ENCODE measurements at places on chromosomes 2 and 18.

GRCh38 chr18:8620845-8621244, 11.6 kb downstream of the RAB12 start:
- DNase-seq = no peak

DNA sequence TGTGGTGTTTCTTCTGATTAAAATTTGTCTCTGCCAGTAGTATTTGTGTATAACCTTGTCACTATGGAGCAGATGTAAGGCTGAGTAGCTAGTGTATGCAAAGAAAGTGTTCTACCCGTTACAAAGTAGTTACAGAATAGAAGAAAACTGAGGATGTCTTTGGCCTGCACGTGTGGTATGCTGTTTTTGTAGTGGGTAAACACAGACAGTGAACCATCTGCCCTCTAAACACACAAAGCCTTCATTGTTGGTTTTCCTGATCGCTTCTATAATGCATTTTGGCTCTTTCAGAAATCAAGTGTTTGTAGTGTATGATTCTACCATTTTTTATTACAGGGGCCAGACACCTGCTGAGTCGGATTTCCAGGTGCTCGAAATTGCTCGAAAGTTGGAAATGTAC, 61.5 kb downstream of the FARP2 start:
- DNase-seq = no peak

GRCh38 chr2:167613471-167613870, 633.9 kb downstream of the STK39 start:
- DNase-seq = no peak

GRCh38 chr2:198279026-198279425, 474.6 kb downstream of the PLCL1 start:
- no peak for DNase-seq

DNA sequence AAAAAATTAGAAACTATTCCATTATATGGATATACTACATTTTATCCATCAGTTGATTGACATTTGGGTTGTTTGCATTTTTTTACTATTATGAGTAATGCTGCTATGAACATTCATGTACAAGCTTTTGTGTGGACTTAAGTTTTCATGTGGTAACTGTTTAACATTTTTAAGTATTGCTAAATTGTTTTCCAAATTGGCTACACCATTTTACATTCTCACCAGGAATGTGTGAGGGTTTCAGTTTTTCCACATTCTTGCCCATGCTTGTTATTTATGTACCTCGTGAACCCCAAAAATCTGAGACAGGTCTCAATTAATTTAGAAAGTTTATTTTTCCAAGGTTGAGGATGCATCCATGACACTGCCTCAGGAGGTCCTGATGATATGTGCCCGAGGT, 3.1 kb upstream of the TXNL4A start:
- DNase-seq = no peak

- no peak for DNase-seq
Measured at GRCh38 chr2:155424518-155424917, 726.0 kb downstream of the KCNJ3 start.

GRCh38 chr18:2979129-2979528, 33.8 kb downstream of the LPIN2 start:
- no peak for DNase-seq

GRCh38 chr2:191265311-191266170, 20.3 kb downstream of the MYO1B start:
- no peak for DNase-seq

- no peak for DNase-seq
Measured at GRCh38 chr2:142707318-142707717, 170.1 kb upstream of the KYNU start.

GRCh38 chr18:79394534-79395307, 1.0 kb upstream of the NFATC1 start:
- no peak for DNase-seq

GRCh38 chr2:8234253-8234652, 447.6 kb upstream of the ID2 start:
- DNase-seq = no peak

- no peak for DNase-seq
Measured at GRCh38 chr2:155203178-155203577, 504.7 kb downstream of the KCNJ3 start.

- DNase-seq = no peak
Measured at GRCh38 chr2:219087361-219087760, 26.6 kb upstream of the IHH start.

- no peak for DNase-seq
Measured at GRCh38 chr18:13362607-13363006, 144.0 kb downstream of the LDLRAD4 start.

GRCh38 chr2:32495139-32495538, 132.7 kb upstream of the TTC27 start:
- no peak for DNase-seq

GRCh38 chr2:162475661-162476060, 131.7 kb downstream of the GCA start:
- DNase-seq = no peak

DNA sequence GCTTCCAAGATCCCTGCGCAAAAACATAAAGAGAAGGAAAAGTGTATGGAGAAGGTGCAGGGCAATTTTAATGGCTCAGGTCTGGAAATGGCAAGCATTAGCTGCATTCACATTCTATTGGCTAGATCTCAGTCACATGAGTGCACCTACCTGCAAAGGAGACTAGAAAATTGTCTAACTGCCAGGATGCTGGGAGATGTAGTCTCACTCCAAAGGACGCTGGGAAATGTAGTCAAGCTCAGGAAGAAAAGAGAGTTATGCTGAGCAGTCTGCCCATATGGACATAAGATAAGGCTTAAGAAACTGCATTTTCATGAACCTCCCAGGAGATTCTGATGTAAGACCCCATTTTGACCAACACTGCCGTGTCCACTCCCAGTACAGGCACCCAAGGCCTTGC, 9.5 kb upstream of the KLHL29 start:
- no peak for DNase-seq

DNA sequence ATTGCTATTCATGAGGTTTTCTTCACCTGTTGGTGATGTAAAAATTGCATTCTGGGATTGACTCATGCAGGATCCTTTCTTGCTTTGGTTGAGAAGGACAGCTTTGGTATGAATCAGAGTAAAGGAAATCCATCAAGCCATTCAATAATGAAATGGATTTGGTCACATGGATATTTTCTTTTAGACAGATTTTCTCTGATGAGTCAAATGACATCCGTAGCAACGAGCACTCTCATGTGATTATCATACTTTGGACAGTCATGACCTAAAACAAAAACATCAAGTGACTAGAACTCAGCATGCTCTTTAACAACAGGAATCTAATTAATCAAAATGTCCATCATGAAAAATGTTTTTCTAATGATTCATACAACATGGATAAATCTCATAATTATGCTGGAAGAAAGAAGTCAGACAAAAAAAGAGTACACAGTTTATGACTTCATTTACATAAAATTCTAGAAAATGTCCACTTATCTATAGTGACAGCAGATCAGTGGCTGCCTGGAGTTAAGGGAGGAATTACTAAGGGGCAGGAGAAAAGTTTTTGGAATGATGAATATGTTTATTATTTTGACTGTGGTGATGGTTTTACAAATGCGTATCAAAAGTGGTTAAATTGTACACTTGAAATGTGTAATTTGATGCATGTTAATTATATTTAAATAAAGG, 30.7 kb downstream of the TRAK2 start:
- no peak for DNase-seq

DNA sequence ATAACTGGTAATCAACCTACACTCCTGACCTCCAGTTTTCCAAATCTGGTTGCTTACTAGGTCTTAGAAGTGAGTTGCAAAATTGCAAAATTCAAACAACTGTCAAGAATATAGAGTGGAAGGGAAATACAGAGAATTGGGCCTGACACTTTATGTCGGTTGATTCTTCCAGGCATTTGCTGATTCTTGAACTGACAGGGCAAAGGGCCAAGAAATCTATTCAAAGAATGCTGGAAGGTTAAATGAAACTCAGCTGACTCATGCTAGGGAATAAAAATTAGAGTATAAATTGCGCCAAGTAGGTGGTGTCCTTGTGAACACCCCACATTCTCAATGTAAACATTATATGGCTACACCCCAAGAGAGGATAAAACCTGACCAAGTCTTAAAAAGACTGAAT, 21.5 kb upstream of the ZSCAN30 start:
- DNase-seq = no peak

DNA sequence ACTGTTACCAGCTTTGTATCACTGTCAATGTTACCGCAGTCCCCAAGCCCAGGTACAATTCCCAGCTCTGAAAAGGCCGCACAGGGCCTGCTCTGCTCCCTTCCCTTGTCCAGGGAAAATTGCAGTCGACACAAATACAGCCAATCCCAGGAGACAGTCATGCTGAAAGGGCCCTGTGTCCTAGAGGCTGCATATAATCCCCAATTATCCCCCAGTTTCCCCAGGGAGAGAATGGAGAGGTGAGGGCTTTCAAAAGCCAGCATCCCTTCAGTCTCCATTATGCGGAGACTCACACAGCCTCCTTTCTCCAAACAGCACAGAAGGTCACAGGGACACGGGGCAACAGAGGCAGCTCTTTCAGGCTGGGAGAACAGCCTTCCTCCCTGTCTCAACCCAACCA, 17.1 kb upstream of the CTIF start:
- no peak for DNase-seq

GRCh38 chr2:17517481-17518211, 594 bp downstream of the RAD51AP2 start:
- DNase-seq = no peak

DNA sequence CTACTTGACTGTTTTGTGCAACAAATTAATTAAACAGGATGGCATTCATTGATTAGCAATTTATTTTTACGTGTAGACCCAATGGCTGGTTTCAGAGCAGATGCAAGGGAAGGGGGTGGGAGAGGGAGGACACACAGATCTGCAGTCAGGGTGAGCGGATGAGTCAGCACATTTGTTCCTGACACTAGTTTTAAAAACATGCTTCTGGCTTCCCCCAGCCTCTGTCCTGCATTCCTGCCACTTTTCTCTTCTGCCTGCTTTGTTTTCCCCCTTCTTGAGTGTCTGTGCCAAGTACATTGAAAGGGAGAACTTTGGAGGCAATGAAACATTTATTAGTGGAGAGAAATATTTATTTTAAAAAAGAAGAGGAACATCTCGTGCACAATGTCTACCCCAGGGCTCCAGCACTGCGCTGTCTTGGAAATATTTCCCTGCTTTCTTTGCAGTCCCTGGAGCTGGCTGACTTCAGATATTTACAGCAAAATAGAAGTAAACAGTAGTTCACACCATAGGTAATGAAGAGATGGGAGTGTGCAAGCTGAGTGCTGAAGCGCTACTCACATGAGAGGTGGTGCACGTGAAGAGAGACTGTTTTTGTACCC, 52.2 kb downstream of the NRP2 start:
- DNase-seq = no peak

- no peak for DNase-seq
Measured at GRCh38 chr2:18154259-18154658, 275.8 kb downstream of the KCNS3 start.

DNA sequence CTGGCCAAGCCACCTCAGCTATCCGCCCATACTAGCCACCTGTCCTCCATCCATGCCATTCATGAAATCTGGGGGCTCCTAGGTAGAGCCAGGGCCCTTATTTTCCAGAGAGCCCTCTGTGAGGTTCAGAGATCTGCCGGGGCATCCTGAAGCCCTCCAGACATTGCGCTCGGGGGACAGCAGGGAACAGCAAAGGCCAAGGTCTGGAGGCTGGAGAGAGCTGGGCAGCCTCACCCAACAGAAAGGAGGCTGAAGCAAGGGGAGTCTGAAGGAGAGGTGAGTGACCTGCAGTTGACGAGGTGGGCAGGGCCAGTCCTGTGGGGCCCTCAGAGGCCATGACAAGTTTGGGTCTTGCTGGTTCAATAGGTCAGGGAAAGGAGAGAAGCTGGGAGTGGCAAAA, 8.6 kb upstream of the DES start:
- no peak for DNase-seq

GRCh38 chr2:41965909-41966295, 81.9 kb upstream of the PKDCC start:
- no peak for DNase-seq

DNA sequence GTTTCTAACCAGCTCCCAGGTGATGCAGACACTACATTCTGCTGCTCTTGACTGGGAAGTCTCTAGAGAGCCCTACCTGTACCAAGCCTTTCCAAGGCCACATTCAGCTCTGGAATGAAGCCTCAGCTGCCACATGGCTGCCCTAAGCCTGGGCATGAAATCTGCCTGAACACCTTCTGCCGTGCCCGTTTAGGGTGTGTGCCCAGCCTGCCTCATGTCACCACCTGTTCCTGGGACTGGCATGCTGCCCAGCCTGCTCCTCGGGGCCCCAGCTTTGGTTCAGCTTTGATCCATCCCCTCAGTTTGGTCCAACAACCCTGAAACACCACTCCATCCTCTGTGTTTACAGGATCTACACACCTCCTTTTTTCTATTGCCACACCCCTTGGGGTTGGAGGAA, 210.9 kb downstream of the L3MBTL4 start:
- no peak for DNase-seq

GRCh38 chr18:75844146-75844545, 416.6 kb upstream of the SMIM21 start:
- no peak for DNase-seq

DNA sequence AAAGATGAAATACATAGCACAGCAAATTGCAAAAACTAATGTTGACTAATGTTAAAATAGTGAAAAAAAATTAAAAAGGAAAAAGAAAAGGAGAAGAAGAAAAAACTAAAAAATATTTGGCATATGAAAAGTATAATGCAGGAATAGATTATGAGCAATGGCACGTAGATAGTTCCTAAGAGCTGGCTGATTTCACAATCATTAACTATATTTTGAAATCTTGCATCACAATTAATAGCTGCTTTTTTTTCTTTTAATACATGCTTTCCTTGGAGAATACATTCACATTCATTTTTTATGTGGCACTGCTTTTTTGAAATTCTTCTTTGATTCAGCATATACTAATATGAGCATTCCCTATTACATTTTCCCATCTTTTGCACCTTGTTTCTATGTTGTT, 299.8 kb downstream of the DPP10 start:
- DNase-seq = no peak

DNA sequence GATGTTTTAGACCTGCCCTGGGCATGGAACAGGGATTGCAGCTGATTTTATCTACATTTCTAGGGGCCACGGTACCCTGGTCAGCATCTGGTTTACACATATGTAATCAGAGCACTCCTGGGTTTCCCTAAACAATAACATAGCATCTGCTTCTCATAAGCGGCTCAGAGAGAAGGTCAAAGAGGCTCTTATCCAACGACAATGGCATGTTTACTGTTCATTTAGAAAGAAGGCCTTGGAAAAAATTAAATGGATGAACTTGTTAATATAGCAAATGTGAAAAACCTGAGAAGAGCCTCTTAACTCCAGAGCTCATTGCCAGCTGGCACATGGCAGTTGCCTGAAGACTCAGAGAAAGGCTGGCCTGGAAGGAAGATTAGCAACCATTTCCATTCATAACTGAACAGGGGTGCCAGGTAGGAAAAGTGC, 202.8 kb upstream of the THUMPD2 start:
- DNase-seq = no peak

All from stimulated activated CD4-positive, alpha-beta T cell treated with anti-CD3 and anti-CD28 coated beads, Interleukin-15, amount 100 ng/mL, for 1 hour (primary cell).